ENCODE measurements at places on chromosomes 5 and 9.

- no peak for DNase-seq
Measured at GRCh38 chr5:114265432-114266060, 96.3 kb upstream of the KCNN2 start.

DNA sequence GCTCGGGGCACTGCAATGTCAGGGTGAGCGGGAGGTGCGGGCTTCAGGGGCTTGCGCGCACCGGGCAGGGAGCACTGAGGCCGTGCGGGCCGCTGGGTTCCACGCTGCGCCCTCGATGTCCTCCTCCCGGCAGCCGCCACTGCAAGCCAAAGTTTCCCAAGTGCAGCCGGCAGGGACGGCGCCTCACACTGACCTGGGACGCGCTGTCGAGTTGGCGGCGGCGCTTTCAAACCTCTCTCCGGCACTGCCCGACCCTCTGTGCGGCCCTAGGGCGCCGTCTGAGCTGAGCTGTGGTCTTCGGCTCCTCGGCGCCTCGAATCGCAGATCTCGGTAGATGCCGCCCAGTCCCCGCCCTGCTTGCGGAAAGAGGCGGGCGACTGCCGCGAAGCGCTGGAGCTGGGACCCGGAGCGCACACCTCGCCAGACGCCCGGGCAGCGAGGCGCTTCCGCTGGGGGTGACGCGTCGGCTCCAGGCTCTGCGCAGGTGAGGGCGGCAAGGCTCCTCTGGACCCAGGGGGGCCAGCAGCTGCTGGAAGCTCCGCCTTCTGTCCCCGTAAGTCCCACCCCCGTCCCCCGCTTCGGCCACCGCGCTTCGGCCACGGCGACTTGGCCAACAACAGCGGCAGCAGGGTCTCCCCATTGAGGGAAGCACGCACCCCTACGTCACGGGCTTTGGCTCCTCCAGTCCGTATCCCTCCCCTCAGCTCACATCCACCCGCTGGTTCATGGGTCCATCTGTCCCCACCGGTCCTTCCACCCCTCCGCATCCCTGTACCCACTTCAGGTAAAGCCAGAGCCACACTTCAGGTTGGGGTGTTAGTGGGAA is at the start of gene ANKRD34B:
Gene ANKRD34B (minus strand): TSS at position 320 of the 826 bp plus-strand sequence. CDS start 10,261 bp downstream, outside the sequence.
- peak; percentile 56 for DNase-seq

GRCh38 chr9:123327697-123328100 is 28.3 kb upstream of the CRB2 start:
- peak; percentile 57 for DNase-seq

GRCh38 chr9:6567140-6567591 is 78.4 kb downstream of the GLDC start:
- peak; percentile 59 for DNase-seq

GRCh38 chr9:80615964-80616363 is 1044.2 kb downstream of the TLE4 start:
- DNase-seq, result no peak

DNA sequence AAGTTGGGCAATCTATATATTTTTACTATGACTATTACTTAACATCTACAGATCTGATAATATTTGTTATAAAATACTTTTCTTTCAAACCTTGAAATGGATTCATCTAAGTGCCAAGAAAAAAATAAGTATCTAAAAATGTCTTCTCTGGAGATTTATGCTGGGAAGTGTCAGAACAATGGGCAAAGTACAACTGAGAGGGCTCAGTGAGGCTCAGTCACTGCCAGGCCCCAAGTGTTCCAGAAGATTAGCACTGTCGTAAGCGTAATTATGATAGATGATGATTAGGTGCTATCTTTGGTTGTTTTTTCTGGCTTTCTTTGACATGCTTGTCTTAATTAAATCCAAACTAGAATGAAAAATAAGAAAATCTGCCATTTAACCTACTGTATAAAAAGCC is 72.2 kb upstream of the ADAMTS19 start:
- DNase-seq, result no peak

GRCh38 chr9:70110194-70111041 is 66.8 kb downstream of the MAMDC2 start:
- no peak for DNase-seq

DNA sequence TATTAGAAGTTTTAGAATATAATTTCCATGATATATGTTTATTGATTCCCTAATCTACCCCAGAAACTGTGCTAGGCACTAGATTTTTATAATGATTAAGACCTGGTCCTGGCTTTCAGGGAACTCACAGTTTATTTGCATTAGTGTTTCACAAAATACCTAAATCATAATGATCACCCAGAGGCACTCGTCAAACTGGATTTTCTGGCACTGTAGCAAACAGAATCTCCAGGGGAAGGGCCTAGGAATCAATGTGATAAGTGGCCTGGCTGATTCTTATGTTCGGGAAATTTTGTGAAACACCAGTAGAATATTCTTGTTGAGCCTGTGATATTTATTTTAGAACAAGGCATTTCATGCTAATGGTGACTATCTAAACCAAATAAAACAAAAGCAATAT is 37.4 kb upstream of the SRP19 start:
- DNase-seq, result no peak

DNA sequence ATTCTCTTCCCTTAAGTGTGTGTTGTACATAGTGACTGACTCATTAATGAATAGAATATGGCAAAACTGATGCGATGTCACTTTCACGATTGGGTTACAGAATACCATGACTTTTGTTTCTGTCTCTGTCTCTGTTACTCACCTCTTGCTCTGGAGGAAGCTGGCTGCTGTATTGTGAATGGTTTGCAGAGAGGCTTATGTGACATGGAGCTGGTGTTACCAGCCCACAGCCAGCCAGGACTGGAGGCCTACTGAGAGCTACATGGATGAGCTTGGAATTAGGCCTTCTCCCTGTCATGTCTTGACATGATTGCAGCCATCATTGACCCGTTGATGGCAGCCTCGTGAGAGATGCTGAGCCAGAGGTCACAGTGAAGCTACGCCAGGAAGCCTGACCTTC is 161.9 kb downstream of the TAF11L14 start:
- DNase-seq, result no peak

GRCh38 chr5:155222393-155222792 is 208.8 kb downstream of the KIF4B start:
- DNase-seq, result no peak

- no peak for DNase-seq
Measured at GRCh38 chr5:172575816-172576545, 65.1 kb upstream of the NEURL1B start.

GRCh38 chr9:136910901-136911245 is 24.6 kb downstream of the TRAF2 start:
- no peak for DNase-seq

GRCh38 chr9:19965336-19965735 is 176.5 kb upstream of the SLC24A2 start:
- no peak for DNase-seq

- peak; percentile 97 for DNase-seq
Measured at GRCh38 chr9:104872656-104873488, 55.1 kb downstream of the ABCA1 start.

DNA sequence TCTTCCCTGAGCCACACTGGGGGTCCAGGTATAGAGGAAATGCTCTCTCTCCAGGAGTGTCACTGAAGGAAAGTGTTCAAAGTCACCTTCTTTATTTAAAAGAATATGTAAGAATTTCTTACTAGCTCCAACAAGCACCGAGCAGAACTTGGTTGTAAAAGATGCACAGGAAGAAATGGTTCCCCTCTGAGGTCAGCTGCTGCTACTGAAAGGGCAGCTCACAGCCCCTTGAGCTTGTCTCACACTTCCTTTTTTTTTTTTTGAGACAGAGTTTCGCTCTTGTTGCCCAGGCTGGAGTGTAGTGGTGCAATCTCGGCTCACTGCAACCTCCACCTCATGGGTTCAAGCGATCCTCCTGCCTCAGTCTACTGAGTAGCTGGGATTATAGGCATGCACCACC is 77.2 kb downstream of the PRRT1B start:
- no peak for DNase-seq

DNA sequence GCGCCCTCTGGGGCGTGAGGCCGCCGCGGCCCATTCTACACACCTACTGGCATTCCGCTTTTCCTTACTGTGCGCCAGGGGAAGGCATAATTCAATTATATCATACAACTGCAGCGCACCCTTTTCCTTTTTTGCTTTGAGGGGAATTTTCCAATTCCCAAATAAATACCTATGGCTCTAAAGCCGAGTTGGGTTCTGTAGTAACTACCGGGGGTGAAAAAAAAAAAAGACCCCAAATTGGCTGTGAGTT is 34.1 kb upstream of the NFIB start:
- DNase-seq, result no peak
